ENCODE measurements at places on chromosomes 7 and 10.
A peak's percentile ranks its signal among the peaks of the same experiment; 100 is the strongest.

DNA sequence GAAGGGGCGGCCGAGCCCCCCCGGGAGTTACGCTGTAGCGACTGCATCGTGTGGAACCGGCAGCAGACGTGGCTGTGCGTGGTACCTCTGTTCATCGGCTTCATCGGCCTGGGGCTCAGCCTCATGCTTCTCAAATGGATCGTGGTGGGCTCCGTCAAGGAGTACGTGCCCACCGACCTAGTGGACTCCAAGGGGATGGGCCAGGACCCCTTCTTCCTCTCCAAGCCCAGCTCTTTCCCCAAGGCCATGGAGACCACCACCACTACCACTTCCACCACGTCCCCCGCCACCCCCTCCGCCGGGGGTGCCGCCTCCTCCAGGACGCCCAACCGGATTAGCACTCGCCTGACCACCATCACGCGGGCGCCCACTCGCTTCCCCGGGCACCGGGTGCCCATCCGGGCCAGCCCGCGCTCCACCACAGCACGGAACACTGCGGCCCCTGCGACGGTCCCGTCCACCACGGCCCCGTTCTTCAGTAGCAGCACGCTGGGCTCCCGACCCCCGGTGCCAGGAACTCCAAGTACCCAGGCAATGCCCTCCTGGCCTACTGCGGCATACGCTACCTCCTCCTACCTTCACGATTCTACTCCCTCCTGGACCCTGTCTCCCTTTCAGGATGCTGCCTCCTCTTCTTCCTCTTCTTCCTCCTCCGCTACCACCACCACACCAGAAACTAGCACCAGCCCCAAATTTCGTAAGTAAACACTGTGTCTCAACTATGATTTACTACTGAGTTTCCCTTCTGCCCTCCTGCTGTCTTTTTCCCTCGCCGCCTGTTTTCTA is 666 bp downstream of the NRG3 start:
- no peak for DNase-seq

DNA sequence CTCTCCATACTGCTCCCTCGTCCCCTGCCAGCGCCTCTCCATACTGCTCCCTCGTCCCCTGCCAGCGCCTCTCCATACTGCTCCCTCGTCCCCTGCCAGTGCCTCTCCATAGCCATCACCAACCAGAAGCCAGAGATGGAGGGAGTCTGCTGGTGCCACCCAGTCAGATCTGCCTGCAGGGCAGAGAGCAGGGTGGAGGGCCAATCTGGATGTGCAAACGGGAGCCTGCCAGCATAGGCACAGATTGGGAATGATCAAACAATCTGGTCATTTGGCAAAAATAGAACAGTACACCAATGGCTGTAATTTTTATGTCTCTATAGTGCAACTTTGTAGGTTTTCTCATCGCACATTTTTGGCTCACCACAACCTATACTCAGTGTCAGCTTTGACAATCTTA is 76.9 kb upstream of the LRRC4 start:
- no peak for DNase-seq

GRCh38 chr7:132933072-132933458 is 148.8 kb downstream of the CHCHD3 start:
- DNase-seq: no peak

DNA sequence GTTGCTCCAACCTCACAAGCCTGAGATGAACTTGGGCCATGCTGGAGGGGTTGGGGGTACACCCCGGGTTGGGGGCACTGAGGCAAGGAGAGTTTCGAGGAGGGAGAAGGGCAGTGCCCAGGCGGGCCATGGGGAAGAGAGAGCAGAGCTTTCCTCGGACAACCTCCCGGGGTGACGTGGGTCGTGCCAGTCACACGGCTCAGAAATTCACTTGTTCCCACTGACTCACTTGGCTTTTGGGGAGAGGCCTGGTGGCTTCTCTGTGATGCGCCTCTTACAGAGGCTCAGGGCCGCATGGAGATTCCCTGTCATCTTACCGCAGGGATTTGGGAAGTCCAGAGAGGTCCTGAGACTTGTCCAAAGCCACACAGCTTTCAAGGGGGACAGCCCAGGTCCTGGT is 2.9 kb downstream of the LAT2 start:
- no peak for DNase-seq

GRCh38 chr10:127067542-127068194 is 128.7 kb downstream of the INSYN2A start:
- DNase-seq: no peak

GRCh38 chr10:73873838-73874215 is 528 bp downstream of the CAMK2G start:
- DNase-seq: no peak

DNA sequence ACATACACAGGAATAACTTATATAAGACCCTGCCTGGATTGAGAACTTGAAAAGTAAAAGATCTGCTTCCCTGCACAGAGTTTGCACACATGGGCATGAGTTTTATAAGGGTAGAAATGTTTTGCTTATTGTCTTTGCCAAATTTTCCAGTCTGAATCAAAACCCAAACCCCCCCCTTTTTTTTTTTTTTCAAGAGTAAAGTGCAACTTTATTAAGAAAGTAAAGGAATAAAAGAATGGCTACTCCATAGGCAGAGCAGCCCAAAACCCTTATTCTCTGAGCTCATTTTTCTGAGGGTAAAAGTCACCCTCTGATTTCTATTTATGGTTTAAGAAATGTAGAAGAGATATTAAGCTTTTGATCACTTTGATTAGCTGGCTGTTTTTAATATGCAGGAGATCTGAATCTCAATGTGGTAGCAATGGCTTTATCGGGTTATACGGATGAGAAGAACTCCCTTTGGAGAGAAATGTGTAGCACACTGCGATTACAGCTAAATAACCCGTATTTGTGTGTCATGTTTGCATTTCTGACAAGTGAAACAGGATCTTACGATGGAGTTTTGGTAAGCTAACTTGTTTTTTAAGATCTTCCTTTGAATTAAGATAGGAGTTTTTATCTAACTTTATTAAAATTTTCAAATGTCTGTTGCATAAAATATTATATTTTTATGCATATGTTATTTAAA is 18.7 kb downstream of the MIOS start:
- no peak for DNase-seq

- no peak for DNase-seq
These were observed 82.1 kb downstream of the PKD1L1 start for GRCh38 chr7:47866120-47866519.

DNA sequence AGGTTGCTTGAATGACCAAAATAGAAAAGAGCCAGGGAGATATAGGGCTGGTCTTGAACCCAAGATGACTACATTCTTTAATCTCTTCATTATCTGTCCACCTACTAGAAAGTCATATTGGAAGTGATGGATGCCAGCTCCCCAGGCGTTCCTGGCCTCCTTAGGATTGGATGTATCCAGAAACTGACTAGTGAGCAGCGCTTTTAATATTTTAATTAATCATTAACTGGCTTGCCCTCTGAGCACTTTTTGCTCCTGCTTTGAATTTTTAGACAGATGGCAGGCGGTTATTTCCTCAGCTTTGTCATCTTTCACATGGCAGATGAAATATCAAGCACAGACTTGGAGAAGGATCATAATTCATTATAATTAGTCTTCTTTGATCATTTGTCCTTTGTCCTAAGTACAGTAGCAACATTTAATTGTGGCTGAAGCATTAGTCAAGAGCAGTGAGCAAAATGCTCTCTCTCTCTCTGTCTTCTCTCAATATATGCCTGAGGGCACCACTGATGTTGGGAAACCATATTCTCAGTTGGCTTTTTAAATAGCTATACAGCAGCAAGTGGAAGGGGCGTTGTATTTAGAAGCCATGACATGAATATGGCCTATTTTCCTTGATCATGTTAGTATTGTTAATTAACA is 588.0 kb downstream of the NRG3 start:
- DNase-seq: no peak

- no peak for DNase-seq
These were observed 185.2 kb downstream of the WDR37 start for GRCh38 chr10:1241322-1241890.

GRCh38 chr10:23514321-23514720 is 75.4 kb downstream of the OTUD1 start:
- DNase-seq: no peak

DNA sequence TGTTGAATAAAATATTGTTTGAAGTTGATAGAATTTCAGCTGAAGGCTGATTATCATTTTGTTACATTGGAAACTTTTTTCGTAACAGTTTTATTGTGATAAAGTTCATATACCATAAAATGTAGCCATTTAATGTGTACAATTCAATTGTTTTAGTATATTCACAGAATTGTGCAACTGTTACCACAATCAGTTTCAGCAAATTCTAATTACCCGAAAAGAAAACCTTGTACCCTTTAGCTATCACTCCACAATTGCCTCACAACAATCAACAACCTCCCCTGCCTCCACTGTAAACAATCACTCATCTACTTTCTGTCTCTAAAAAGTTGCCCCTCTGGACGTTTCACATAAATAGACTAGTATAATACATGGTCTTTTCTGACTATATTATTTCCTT is 179.7 kb upstream of the BET1 start:
- DNase-seq: no peak

DNA sequence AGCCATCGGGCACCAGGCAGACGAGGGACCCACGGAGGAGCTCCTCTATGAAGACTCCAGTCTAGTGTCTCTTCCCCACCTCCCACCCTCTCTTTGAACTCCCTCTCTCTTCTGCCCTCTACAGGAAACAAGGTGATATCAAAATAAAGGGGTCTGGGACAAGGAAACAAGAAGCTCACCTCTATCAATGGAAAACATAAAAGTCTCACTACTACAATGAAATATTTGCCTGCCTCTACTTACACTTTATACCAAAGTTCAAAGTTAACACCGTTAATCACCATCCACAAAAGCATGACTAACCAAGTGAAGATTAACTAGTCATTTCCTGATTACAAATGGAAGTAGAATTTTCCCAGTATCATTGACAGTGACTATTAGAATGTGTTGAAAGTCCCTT is 82.2 kb downstream of the PARD3 start:
- DNase-seq: no peak

DNA sequence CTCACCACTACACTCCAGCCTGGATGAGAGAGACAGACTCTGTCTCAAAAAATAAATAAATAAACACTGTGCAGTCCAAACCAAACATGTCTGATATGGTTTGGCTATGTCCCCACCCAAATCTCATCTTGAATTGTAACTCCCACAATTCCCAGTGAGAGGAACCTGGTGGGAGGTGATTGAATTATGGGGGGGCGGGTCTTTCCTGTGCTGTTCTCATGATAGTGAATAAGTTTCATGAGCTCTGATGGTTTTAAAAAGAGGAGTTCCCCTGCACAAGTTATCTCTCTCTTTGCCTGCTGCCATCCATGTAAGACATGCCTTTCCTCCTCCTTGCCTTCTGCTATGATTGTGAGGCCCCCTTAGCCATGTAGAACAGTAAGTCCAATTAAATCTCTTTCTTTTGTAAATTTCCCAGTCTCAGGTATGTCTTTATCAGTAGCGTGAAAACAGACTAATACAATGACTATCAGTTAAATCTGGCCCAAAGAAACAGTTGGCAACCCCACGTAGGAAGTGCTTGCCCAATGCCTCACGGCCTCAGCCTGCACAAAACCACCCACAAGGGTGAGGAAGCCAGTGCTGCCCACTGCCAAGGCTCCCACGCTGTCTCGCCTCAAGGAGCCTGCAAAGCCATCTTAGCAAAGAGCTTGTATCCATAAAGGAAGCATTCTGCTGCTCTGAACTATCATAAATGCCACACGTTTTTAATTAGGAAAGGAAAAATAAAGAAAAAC is 64.7 kb downstream of the PIK3AP1 start:
- no peak for DNase-seq

DNA sequence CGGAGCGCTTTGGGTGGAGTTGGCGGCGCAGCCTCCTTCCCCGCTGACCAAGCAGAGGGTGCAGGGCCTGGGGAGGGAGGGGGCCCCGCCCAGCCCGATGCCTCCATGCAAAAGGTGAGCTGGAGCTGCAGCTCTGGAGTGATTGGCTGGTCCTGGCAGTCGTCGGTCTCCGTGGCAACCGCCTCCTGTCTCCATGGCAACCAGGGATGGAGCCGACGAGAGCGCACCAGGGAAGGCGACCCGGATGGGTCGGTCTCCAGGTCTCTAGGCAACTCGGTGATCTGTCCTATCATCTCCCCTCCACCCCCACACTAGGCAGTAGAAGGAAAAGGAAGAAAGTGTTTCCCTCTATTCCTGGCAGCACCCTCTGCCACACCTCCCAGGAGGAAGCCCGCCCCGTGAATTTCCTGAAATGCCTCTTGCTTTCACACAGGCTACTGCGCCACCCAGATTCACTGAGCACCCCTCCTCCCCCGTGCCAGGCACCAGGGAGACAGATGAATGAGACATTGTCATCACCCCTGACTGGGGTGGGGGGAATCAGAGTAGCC is 647 bp upstream of the NACAD start:
- DNase-seq: peak; percentile 98

DNA sequence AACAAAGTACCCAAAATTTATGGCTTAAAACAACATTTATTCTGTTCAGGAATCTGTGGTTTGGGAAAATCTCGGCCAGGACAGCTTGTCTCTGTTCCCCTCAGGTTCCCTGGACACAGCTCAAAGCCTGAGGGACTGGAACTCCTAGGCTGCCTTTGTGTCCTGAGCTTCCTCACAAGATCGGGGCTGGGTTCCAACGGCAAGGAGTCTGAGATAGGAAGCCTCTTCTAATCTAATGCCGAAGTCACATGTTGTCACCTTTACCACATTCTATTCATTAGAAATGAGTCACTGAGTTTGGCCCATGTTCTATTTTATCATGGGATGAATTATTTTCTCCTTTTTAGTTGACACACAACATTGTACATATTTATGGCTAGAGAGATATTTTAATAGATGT is 80.5 kb downstream of the ANKRD26 start:
- DNase-seq: no peak

DNA sequence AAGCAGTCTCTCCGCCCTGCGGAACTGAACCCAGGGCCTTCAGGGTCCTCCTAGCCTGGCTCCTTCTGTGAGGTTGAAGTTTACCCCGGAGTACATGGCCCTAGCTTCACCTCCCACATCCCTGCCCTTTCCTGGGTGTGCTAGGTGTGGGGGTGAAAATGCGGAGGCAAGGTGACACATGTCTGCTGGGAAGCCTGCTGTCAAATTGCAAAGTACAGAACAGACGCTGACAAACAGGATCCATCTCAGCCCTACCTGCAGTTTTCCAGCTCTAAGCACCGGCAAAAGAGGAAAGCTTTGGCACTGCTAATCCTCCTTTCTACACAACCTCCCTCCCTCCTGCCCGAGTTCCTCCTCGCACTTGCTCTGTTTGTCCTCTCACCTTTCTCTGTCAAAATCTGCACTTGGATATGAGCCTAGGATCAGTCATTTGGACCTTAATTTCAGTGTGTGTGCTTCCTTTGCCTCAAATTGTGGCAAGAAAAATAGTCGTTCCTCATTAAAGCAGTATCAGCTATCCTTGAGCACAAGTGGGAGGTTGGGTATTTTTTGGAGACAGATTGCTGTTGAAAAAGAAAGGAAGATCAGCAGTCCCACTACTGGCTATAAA is 14.4 kb upstream of the GPR15LG start:
- no peak for DNase-seq

DNA sequence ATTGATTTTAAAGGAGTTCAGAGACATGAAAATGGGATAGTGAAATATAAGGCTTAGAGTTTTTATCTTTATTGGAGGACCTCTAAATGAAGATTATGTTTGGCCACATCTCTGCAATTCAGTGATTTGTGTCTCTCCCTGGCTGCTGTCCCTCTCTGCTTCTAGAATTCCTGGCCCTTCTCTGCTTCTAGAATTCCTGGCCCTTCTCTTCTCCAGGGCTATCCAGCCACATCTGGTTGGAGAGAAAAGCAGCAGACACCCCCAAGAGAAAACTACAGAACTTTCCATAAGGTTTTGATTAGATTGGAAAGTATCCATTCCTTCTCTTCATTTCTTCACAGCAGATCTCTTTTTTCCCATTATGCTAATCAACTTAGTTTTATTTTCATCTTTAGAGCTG is 135.5 kb downstream of the NPY start:
- no peak for DNase-seq
